NCI-H1105 treated with DMSO at 0.1 percent for 48 hours (cell line): ENCODE measurements at places on chromosomes 5 and 9.
A peak's percentile ranks its signal among the peaks of the same experiment; 100 is the strongest.

GRCh38 chr5:139964266-139964993, 78.7 kb downstream of the NRG2 start:
- DNase-seq: no peak

GRCh38 chr5:39772307-39772706, 347.5 kb upstream of the DAB2 start:
- DNase-seq: no peak

DNA sequence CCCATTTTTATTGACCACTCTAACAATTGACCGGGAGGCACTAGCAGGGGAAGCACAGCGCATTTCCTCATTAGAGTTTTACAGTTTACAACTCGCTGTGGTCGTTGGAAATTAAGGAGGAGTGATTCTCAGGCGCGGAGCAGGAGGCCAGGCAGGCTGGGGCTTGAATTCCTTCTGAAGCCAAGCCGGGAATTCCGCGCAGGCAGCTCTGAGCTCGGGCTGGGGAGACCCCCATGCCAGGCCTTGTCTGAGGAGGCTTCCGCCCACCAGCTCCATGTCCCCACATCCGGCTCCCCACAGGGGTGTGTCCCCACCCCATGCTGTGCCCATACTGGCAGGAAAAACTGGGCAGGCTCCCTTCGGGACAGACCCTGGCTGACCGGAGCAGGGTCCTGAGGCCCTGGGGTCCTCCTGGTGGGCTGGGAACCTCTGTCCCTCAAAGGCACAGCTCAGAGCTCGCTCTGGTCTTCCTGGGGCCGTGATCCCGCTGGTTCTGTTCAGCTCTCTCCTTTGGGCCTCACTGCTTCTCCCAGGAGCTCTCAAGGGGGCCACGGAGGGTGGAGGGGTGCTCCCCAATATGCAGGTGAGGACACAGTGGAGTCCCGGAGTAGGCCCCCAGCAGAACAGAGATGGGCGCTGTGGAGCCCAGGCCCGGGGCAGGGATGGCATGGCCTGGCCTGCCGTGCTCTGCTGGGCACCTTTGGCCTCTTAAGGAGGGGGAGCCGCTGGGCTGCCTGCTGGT, 1.3 kb upstream of the NRARP start:
- no peak for DNase-seq

DNA sequence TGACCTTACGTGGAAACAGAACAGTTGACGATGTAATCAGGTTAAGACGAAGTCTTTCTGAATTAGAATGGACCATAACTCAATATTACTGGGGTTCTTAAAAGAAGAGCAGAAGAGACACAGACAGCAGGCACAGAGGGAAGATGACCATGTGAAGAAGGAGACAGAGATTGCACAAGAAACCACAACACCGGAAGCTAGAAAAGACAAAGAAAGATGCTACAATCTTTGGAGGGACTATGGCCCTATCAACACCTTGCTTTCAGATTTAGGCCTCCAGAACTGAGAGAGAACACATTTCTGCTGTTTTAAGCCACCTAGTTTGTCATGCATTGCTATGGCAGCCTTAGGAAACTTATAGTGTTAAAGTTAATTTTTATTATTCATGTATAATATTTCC, 27.1 kb downstream of the CDH9 start:
- no peak for DNase-seq

- no peak for DNase-seq
Measured at GRCh38 chr5:172093559-172093958, 87.1 kb upstream of the FBXW11 start.

DNA sequence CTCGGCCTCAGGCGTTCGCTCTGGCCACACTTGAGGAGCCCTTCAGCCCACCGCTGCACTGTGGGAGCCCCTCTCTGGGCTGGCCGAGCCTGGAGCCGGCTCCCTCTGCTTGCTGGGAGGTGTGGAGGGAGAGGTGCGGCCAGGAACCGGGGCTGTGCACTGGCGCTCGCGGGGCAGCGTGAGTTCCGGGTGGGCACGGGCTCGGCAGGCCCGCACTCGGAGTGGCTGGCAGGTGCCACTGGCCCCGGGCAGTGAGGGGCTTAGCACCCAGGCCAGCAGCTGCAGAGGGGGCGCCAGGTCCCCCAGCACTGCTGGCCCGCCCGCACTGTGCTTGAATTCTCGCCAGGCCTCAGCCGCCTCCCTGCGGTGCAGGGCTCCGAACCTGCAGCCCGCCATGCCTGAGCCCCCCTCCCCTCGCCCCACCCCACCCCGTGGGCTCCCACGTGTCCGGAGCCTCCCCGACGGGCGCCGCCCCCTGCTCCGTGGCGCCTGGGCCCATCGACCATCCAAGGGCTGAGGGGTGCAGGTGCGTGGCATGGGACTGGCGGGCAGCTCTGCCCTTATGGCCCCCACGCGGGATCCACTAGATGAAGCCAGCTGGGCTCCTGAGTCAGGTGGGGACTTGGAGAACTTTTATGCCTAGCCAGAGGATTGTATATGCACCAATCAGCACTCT, 138.2 kb downstream of the PDZD2 start:
- no peak for DNase-seq

- no peak for DNase-seq
Measured at GRCh38 chr5:157486861-157487260, 26.8 kb downstream of the NIPAL4 start.

- DNase-seq: no peak
Measured at GRCh38 chr9:114060070-114060469, 18.0 kb downstream of the AMBP start.

GRCh38 chr9:121822093-121823085, 171.0 kb downstream of the DAB2IP start:
- no peak for DNase-seq

GRCh38 chr5:14246350-14247053, 103.4 kb downstream of the TRIO start:
- no peak for DNase-seq

DNA sequence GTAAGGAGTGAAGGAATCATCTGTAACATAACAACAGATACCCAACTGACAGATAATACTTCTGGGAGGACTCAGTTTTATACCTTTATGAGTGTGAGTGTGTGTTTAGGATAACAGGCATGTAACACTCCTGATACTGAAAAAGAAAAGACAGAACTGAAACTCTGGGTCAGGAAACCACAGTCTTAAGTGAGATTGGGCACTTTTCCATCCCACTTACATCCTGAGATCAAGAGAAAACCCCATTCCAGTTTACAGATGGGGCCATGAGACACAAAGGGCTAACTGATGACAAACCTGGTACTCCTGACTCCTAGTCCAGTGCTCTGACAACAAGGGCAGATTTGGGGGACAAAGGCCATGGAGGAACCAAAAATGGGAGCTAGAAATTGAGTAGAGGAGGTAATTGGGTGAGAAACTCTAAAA, 18.0 kb downstream of the IL5 start:
- no peak for DNase-seq

DNA sequence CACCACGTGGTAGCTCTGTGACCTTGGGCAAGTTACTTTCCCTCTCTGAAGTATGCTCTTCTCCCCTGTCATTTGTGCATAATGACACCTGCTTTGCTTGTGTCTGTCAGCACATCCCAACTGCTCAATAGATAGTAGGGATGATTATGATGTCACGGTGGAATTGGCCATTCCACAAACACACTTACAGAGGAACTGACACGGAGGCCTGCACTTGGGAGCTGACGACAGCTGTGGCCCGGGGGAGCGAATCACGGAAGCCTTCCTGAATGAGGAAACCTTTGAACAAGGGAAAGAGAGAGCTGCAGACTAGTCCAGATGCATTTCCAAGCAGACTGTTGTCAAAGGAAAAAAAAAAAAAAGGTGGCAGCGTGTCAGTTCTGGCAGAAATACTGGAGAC, 21.0 kb downstream of the TLX3 start:
- no peak for DNase-seq

DNA sequence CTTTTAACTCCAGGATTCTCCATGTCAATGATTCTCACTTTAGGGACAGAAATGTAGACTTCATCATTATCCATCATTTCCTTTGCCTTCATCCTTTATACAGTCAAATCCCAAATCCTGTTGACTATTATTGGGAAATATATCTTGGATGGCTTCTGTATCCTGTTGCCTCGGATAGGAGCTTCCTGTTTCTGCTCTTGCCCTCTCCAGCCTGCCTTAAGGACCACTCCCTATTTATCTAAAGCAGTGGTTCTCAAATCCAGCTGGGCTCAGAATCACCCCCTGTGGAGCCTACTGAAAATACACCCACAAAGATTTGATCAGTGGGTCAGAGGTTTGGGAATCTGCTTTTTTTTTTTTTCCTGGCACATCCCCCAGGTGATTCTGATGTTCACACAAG, 8.5 kb downstream of the AFAP1L1 start:
- DNase-seq: no peak

- no peak for DNase-seq
Measured at GRCh38 chr5:137236849-137237507, 262.1 kb downstream of the SPOCK1 start.

DNA sequence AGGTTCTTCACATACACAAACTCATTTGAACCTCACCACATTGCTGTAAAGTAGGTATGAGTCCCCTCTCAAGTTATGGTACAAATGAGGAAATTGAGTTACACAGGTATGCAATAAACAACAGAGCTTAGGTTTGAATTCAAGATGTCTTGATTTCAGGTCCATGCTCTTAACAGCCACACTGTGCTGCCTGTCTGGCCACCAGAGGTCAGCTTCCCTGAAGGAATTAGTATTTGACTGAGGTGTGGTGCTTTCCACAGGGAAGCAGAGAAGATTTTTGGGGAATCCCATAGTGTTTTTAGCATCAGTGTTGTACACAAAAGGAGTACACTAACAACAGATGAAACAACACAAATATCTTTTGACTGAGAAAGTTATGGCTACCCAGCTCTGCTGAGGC, 94.4 kb upstream of the ITGA1 start:
- DNase-seq: no peak

DNA sequence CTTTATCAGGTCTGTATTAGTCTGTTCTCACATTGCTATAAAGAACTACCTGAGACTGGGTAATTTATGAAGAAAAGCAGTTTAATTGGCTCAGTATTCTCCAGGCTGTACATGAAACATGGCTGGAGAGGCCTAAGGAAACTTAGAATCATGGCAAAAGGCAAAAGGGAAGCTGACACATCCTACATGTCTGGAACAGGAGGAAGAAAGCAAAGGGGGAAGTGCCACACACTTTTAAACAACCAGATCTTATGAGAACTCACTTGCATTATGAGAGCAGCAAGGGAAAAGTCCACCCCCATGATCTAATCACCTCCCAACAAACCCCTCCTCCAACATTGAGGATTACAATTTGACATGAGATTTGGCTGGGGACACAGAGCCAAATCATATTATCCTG, 132.1 kb downstream of the PCSK1 start:
- DNase-seq: no peak

DNA sequence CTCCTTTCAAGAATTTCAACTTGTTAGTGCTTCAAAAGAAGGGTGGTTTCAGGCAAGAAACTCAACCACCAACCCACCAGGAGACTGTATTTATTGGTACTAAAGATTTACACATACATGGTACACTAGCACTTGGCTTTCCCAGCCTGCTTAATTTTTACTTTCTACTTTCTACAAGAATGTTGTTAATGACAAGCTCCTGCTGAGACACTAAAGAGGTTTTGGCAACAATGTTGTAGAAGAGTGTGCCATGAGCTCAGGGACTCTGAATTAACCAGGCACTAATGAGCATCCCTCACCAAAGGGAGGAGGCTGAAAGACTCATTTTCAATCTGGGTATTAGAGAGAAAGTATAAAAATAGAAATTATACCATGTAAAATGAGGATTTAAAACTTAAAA, 195.0 kb downstream of the KIAA0825 start:
- DNase-seq: no peak

DNA sequence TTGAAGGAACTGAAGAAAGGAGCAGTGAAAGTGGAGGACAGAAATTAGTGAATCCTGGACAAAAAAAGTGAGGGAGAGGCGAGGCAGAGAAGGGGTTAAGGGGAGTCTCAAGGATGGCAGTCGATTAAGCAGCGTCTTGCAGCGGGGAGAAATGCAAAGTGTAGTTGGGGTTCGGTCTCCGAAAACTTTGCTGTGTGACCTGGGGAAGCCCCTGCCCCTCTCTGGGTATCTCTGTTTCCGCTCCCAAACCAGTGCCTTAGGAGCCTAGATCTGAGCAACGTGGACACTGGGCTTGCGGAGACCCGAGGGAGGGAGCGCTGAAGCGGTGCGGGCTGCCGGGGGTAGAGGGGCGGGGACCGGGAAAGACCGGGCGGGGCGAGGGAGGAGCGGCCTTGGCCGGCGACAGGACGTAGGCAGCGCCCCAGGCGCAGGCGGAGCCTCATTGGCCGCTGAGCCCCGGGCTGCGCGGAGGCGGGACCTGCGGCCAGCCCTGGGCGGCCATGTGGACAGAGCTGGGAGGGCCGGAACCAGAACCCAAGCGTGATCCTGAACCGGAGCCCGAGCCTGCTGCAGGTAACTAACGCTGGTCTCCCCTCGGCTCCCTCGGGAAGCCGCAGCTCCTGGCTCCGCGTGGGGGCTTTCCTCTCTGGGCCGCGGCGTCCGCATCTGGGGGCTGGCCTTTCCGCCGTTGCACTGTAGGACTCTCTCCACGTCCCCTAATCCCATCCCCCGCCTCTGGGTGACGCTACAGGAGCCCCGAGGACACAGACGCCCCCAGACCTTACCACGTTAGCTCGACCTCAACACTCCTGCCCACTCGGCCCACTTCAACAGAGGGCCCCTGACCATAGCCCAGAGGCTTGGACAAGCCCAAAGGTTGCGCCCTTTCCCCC, at the start of gene ALDH1B1:
Gene ALDH1B1 (plus strand): TSS at position 468 of the 893 bp plus-strand sequence. CDS start 3,047 bp downstream, outside the sequence.
- peak; percentile 66 for DNase-seq

- DNase-seq: no peak
Measured at GRCh38 chr5:31664566-31664965, 25.6 kb downstream of the PDZD2 start.

DNA sequence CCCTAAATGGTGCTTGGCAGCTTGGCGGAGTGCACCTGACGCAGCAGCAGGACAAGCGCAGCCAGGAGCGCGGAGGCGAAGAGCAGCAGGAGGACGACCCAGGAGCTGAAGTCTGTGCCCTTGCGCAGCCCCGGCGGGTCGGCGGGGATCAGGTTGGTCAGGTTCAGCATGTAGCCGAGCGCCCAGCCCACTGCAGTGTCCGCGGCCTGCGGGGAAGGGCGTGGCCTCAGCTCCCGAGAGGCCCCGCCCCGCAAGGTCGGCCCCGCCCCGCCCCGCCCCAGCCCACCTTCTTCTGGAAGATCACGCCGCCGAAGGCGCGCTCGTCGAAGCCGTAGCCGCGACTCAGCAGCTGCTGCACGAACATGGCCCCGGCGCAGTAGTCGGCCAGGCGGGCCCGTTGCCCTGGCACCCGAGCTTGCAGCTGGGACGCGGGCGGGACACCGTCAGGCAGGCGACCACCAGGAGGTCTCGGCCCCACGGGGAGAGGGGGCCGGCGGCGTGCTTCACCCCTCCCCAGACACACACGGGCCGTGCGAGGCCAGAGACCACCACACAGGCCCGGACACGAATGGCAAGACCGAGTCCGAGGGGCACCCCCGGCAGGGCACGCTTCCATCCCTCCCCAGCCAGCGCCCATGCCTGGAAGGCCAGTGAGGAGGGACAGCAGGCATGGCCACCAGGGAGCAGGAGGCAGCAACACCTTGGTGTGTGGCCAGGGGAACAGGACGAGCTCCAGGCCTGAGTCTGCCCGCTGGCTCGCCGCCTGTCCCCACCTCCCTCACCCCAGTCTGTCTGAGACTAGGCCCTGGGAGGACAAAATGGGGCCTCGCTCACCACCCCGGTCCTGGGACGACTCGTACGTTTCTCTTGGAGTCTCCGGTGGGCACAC, 2.9 kb upstream of the NPDC1 start:
- DNase-seq: no peak

GRCh38 chr5:82673057-82673809, 395.1 kb upstream of the RPS23 start:
- no peak for DNase-seq

- no peak for DNase-seq
Measured at GRCh38 chr5:55509796-55510522, 24.8 kb downstream of the PLPP1 start.
